Stimulated activated CD8-positive, alpha-beta memory T cell treated with anti-CD3 and anti-CD28 coated beads, Interleukin-4, amount 100 ng/mL, for 1 hour (primary cell): ENCODE measurements at places on chromosomes 2 and 18.

DNA sequence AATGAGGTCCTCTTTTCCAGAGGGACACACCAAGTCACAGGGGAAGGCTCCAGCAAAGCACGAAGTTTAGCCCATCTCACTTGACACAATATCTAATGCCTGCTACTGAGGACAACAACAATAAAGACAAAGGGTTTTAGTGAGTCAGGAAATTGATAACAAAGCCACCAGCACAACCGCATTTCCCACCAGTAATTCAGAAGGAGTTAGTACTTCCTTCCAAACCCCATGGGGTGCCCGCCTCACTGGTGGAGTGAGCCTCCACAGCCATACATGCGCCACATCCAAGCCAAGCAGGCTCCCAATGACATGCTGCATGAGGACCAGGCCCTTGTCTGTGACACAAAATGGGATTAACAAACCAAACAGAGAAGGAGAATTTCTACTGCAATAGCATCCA lies 40.1 kb downstream of the MRPL35 start:
- no peak for DNase-seq

DNA sequence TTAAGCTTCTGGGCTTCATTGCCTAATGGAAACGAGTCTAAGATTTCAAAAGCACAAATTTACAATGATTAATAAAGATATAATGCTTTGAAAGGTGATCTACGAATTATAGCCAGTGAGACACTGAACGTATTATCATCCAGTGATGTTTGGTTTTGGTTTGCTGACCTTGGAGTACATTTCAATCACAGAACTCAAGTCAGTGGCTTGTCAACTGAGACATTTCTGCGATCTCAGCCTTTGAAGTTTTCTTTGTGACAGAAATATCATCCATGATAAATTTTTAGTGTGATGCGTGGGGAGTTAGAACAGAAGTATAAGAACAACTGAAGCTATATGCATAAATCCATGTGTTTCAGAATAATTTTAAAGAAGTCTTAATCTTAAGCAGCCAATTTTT lies 263.8 kb downstream of the TCF4 start:
- no peak for DNase-seq

DNA sequence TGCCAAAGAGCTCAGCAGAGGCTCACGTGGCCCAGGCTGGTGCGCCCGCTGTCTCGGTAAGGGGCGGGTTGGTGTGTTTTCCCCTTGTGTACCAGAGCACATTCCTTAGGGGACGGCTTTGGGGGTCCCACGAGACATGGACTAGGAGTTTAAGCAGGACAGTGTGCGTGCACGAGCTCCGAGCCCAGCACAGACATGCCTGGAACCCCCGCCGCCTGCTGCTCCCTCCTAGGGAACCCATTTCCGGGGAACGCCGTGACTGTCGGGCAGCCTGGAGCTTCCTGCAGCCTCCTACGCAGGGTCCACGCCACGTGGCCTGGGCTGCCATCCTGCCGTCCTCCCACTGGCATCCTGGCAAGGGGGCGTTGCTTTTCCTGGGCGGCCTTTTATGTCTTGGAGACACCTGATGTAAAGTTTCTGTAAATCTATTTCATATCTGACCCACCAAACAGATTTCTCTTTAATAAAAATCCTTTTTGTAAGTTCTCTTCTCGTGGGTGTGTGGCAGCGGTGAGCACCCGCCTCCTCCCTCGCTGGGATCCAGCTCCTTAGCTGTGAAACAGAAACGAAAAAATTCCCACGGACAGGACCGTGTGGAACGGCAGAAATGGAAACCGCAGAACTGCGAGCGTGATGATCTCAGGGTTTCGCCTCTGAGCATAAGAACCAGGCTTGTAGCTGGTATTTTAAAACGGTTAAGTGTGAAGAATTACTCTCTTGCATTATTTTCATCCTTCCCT lies 43.5 kb upstream of the KCNG2 start:
- no peak for DNase-seq

DNA sequence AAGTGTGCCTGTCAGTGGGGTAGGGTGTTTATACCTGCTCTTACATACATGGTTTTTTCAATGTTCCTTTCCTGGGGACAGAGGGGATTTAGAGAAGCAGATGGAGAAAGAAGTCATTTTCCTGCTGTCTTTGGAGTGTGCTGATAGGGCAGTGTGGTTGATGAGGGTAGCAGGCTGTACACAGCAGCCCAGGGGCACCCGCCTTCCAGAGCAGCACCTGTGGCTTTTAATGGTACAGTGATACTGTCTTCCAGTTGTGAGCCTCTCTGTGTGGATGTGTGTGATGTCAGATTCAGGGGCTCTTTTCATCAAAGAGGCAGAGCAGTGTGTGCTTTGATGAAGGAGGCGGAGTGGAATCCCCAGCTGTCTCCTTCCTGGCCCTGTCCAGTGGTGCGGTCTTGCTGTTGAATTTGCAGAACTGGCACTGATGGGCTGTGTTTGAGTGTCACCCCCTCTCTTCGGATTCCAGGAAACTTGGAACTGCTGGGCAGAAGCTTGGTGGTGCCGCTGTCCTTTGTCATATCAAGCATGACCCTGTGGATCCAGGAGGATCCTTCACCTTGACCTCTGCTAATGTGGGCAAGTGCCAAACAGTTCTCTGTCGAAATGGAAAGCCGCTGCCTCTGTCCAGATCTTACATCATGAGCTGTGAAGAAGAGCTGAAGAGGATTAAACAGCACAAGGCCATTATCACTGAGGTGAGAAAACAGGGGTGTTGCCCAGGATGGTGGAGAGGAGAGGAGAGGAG lies 259.8 kb downstream of the PHLPP1 start:
- no peak for DNase-seq

GRCh38 chr2:28565720-28566295 lies 69.9 kb downstream of the PLB1 start:
- DNase-seq: no peak

DNA sequence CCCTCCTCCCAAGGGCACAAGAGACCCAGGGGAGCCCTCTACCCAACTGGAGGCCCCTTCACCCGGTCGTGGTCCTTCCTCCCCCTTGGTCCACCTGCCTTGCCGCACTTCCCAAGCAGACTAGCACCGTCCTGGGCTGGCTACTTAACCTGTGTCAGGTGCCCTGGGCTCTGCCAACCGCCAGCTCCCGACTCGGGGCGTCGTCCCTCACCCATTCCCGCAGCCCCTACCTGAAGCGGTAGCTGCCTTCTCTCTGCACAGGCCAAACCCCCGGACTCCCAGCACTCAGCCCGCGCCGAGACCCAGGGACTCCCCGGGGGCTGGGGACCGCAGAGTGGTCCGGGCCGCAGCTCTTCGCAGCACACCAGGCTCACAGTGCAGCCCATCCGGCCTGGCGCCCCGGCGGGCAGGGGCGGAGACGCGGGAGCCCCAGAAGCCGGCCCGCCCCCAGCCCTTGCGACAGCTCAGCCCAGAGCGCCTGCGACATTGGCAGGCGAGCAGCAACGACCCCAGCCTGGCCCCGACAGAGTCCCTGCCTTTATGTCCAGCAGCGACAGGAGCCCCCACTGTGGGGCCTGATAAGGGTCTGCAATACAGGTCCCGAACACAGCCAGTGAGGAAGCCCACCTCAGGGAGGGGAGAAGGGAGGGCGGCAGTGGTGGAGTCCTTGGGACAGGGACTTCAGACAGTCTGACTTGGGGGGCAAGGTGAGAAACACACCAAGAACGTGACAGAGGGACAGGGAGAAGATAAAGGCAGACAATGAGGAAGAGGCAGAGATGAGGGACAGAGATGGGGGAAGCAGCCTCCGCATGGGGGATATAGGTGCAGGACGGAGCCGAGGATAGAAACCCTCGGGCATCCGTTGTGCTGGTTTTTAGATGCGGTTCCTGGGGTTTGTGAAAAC lies 31.0 kb upstream of the TNS1 start:
- DNase-seq: no peak

DNA sequence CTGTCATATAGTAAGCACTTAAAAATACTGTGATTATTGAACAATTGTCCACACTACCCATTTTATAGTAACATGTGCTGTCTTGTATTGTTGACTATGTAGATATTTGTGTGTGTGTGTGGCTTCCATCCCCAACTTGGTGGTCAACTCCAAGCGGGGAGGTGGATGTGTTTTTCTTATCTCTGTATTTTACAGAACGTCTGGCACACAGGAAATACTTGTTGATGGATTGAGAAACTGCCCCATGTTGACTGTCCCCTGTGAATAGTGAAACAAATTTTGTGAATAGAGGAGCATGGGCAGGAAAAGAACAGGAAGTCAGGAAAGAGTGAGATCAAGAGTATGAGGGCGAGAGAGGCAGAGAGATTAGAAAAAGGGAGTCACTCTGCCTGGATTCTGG lies 83.6 kb downstream of the CELF4 start:
- DNase-seq: no peak
